ENCODE measurements at places on chromosomes 7 and 10. TPM values are rescaled to one million over a fixed set of nuclear protein-coding genes. Genes with fewer than 3 reads are reported as not detected.

Gene TRPV5
- not detected for total RNA-seq

Gene ACSM6
- total RNA-seq, result not detected

Gene SLC13A1
- total RNA-seq, result not detected

Gene SP8
- not detected for total RNA-seq

GRCh38 chr7:36652431-36652830, 71.9 kb downstream of the AOAH start:
- H3K4me3 ChIP-seq, result no peak overlapping the region
- H3K27me3 ChIP-seq, result no peaks in the 10 kb centered on the region
- DNase-seq, result no peak
- no peak overlapping the region for H3K27ac ChIP-seq
- no peaks in the 10 kb centered on the region for H3K4me1 ChIP-seq
- no peaks in the 10 kb centered on the region for H3K36me3 ChIP-seq

DNA sequence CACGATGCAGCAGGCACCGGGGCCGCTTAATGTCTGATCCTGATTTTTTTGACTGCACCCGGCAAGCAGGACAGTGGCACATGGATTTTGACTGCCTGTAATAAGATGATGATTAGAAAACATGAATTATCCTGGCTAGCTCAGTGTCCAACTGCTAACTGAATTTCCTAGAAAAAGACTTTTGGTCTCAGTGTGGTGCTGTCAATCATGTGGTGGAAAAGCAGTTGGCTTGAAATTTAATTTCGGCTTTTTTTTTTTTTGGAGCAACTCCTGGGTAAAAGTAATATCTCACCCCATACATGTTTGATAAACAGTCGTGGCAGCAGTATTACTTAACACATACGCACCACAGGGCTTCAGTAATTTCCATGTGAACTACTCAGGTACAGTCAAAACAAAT, 227.7 kb downstream of the FANK1 start:
- no peaks in the 10 kb centered on the region for H3K27me3 ChIP-seq
- no peaks in the 10 kb centered on the region for H3K4me1 ChIP-seq
- no peak for DNase-seq
- H3K36me3 ChIP-seq, result no peaks in the 10 kb centered on the region
- H3K4me3 ChIP-seq, result no peak overlapping the region
- no peak overlapping the region for H3K27ac ChIP-seq
